ENCODE measurements at places on chromosomes 6 and 20.

DNA sequence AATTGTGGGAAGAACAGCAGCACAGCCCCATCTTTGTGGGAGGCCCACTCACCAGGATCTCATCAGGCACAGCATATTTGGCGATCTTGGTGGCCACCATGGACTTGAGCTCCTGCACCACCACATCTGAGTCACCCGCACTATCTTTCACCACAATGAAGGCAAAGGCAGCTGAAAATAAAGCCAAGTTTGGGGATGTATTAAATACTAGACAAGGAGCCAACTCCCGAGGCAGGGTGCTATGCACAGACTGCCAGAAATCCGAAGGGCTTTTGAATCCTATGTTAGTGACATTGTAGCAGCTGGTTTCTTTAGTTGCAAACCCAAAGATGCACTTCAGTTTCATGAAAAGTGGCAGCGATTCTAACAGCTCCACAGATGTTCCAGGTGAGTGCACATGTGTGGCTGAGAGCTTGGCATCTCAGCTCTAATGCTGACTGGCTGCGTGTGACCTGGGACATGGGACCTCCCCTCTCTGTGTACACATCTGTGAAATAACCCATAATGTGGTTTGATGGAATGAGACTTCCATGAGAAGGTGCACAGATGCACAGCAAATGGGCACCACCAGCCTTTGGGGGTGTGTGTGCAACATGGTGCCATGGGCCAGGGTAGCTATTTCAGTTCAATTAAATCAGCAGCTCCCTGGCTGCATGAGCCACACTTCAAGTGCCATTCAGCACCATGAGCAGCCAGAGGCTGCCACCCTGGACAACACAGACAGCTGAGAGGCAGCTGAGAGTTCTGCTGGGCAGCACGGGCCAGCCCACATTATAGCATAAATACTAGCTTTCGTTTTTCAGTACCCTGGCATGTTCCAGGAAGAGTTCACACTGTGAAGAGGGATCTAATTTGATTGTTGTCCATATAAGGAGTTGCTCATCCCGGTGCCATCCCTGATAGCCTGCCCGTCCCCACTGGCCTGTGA, 16.9 kb upstream of the APMAP start:
- DNase-seq, result no peak

- DNase-seq, result no peak
Observed at GRCh38 chr20:24695529-24696225, 226.2 kb downstream of the SYNDIG1 start.

GRCh38 chr6:156795825-156796224, 18.6 kb downstream of the ARID1B start:
- no peak for DNase-seq

DNA sequence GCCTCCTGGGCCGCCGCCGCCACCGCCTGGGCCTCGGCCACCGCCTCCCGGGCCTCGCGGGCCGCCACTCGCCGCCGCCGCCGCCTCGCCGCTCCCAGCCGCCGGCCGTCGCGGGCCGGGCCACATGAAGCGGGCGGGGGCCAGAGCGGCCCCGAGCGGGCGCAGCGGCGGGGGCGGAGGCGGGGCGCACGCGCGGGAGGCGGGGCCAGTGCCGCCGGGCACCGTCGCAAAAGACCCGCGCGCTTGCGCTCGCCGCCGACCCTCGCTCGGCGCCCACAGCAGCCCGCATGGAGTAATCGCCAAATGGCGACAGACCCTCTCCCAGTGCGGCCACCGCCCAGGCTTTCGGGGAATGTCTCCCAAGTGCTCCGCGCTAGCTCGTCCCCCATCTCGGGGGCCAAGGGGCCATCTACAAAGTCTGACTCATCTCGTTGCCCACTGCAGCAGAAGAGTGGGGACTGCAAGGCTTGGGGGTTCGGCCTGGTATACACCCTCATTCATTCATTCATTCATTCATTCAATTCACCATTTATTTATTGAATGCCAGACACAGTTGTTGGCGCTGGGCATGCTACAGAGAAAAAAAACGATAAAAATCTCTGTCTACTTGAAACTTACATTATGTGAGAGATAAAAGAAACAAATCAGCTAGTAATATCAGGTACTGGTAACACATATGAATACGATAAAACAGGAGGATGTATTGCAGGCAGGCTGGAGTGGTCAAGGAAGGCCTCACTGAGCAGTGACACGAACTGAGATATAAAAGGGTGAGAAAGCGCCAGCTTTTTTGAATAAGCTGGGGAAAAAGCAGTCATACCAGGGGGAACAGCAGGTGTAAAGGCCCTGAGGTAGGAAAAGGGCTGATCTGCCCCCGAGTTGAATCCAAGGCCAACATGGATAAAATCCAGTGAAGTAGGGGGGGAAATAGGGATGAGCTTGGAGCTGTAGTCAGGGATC, at the start of gene B4GALT5:
B4GALT5 (minus strand) TSS at position 126 of the 960 bp plus-strand sequence. CDS start 188 bp downstream, outside the sequence.
- peak; percentile 83 for DNase-seq

DNA sequence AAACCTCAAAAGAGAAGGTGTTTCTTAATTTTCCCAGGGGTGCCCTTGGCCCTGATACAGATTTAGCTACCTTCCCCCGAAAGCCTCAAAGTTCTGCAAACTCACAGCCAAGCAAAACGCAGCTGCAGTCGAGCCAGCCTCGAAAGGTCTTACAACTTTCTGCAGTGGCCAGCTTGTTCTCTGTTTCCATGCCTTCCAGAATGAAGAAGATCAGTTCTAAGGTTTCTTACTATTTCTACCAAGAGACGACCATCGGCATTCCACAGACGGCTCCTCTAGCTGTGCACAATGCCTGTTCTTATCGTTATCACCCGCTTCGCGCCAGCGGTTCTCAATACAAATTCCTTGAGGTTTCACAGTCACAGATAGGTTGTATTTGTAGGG, 28.5 kb upstream of the CCR6 start:
- no peak for DNase-seq

GRCh38 chr6:17601386-17601703, 1.2 kb downstream of the FAM8A1 start:
- no peak for DNase-seq

GRCh38 chr6:31163922-31164321, 5.5 kb downstream of the TCF19 start:
- no peak for DNase-seq

DNA sequence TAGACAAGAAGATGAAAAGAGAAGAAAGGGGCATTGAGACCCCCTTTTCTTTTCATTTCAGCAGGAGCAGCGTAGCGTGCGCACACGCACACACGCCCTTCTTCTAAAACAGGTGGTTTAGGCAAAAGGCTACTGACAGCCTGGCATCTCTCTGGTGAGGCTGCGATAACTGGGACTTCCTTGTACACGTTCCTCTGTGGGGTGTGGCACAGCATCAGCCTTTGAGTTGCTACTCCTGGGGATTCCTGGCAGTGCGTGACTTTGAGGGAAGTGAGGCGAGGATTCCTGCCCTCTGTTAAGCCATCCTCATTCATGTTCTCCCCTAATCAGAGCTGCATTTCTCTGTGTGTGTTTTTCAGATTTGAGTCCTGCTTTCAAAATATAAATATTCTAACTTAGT, 94.7 kb downstream of the TMEM170B start:
- no peak for DNase-seq

- DNase-seq, result no peak
Observed at GRCh38 chr6:22706651-22707050, 137.3 kb downstream of the HDGFL1 start.

DNA sequence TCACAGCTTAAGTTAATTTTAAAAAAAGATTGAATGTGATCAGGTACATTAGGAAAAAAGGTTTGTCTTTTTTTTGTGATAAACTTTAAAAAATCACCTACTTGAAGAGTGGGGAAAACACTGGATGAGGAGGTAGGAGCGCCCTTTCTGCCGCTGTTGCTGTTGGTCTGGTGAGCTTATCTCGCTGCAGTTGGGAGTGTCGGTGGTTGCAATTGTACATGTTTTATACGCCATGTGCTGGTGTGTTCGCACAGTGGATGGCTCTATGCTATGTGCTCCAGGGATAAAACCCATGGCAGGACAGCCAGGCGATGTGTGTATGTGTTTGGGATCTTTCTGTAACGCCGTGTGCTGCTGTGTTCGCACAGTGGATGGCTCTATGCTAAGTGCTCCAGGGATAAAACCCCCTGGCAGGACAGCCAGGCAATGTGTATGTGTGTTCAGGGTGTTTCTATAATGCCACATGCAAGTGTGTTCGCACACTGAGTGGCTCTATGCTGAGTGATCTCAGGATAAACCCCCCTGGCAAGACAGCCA, 1.7 kb downstream of the SLC22A3 start:
- no peak for DNase-seq

DNA sequence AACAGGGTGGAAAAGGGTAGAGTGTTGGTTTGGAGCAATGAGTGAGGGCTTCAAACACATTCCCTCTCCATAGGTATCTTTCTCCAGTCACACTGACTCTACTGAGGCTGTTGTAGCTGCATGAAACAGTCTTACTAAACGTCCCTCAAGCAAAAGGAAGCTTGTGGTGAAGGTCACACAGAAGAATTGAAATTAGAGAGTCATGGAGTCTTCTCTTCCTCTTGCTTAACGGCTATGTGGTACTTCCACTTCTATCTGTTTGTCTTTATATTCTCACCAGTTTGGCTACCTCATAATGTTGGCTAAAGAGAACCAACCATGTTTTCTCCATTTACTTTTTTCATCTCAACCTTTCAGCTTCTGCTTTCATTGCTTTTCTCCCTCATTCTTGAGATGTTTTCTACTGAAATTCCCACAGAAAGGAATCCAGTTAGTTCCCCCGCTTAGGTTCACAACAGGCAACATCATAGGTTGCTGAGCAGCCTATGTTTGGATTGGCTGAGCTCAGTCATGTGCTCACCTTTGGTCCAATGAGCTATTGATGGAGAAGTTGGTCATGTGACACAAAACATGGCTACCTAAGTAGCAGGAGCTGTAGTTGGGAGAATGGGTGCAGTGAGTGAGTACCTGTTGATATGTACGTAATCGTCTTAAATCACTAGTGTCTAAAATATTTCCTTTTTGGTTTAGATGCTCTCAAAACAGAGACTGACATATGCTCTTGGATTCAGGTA, 99.8 kb downstream of the SNAP25 start:
- DNase-seq, result no peak

GRCh38 chr6:90227213-90227612, 69.4 kb downstream of the BACH2 start:
- no peak for DNase-seq

DNA sequence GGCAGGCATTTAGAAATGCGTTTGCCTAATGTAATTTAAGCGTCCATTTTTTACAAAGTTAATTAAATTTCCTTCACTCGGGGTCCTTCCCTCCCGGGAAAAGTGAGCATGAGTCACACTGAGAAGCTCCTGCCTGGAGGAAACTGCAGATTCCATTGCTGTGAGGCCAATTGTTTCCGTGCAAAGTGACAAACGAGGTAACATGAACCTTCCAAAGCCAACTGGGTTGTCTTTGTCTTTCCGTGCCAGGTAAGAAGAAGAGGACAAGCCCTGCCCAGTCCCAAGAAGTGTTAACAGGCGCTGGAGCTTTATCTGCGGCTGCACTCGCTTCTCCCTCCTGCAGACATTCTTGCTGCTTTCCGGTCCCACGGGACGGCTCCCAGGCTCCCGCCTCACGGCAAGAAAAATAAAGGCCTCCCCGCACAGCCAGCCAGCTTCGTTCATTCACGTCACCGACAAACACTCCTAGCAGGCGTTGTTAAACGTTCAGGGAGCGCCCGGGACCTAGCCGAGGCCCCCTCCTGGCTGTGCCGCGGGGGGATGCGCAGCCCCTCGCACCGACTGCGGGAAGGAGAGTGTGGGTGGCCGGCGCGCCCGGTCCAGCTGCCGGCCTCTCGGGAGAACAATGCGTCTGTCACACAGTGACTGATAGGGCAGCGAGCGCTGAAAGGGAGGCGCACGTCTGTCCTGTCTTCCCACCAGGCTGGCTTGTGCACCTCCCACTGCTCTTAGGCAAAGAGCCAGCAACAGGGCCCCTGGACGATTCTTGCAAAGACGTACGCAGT, 61.5 kb upstream of the HDDC2 start:
- peak; percentile 56 for DNase-seq

DNA sequence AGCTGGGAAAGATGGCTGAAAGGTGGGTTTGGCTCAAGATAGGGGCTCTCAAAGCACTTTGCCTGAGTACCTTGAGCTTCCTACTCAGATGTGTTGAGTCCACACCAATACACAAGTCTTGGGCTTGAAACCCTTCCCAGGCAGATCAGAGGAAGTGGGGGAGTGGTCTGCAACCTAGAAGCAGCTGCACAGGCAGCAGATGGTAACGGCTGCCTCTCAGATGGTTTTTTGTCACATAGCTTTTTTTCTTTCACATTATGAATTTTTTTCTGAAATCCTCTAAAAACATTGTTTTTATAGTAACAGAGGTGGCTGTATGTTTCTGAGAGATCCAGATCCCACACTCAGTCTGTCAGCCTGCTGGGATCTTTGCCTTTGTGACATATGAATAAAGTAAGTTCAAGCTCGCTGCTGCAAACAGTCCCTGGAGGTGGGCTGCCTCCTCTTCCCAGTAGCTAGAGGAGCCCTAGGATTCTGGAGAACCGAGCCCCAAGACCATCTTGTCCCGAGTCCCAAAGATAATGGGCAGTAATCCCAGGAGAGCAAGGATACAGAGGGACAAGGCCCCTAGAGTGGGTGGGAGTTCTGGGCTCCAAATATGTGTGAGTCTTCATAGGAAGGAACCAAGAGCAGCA, 97.1 kb upstream of the TOP1 start:
- DNase-seq, result no peak

GRCh38 chr6:157226761-157227160, 96.6 kb downstream of the TMEM242 start:
- no peak for DNase-seq

- DNase-seq, result no peak
Observed at GRCh38 chr6:166221040-166221439, 53.4 kb upstream of the TBXT start.

GRCh38 chr6:109834131-109834530, 143.0 kb downstream of the FIG4 start:
- peak; percentile 1 for DNase-seq

DNA sequence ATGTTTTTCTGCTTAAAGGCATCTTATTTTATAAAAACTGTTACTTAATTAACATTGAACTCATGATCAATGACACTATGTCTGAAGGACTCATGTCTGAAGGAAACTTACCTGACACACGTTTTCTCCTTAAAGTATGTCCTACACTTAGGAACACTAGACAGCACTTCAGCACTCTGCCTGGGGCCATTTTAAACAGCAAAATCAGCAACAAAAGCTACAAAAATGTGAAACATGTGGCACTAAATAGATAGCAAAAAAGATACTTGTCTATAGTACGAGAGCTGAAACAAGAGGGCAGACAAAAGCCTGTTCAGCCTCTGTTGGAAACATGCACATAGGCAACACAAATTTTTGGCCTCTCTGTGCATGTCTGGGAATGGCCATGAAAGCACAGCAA, 93.5 kb upstream of the TMEM30A start:
- no peak for DNase-seq

- no peak for DNase-seq
Observed at GRCh38 chr6:95143408-95144180, 433.7 kb upstream of the MANEA start.

DNA sequence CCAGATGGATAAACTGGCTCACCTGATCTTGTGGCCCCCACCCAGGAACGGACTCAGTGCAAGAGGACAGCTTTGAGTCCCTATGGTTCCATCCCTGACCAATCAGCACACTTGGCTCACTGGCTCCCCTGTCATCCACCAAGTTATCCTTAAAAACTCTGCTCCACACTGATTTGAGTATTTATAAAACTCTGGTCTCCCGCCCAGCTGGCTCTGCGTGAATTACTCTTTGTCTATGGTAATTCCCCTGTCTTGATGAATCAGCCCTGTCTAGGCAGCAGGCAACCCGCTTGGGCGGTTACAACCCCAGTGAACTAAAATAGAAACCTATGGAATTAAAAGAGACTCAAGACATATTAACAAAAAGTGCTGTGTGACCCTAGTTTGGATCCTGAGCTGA, 38.1 kb upstream of the CD83 start:
- DNase-seq, result no peak

Data from NCI-H2081 (cell line).